A549 treated with Hydrocortisone at 1 μM for 4 hours (cell line): ENCODE measurements at places on chromosomes 11 and 22. TPM values are rescaled to one million over a fixed set of nuclear protein-coding genes. Genes with fewer than 3 reads are reported as not detected.

The LMO1 gene
- total RNA-seq = 1.9 to 3.6 TPM (median 2.8 TPM) in 5 replicates

The APLNR gene
- total RNA-seq = 0.06 to 0.07 TPM in 2 of 5 replicates, not detected in the others

The C11orf86 gene
- 45.5 to 81.5 TPM (median 70.4 TPM) in 5 replicates for total RNA-seq

The C11orf42 gene
- total RNA-seq = not detected in 5 replicates

The PHLDA2 gene
- 83.4 to 114 TPM (median 108 TPM) in 5 replicates for total RNA-seq
